ENCODE measurements at places on chromosomes 1 and 21. TPM values are rescaled to one million over a fixed set of nuclear protein-coding genes. Genes with fewer than 3 reads are reported as not detected.
A peak's percentile ranks its signal among the peaks of the same experiment; 100 is the strongest.

KLF18 gene
- not detected for total RNA-seq

- no peak overlapping the region for H3K4me3 ChIP-seq
- H3K4me1 ChIP-seq, result no peaks in the 10 kb centered on the region
- no peak for DNase-seq
- peaks cover 19% of the 10 kb centered on the region for H3K36me3 ChIP-seq
Measured at GRCh38 chr1:15066191-15066590, 87.4 kb upstream of the TMEM51 start.

GRCh38 chr1:184755226-184756065 is 788 bp upstream of the EDEM3 start:
- no peaks in the 10 kb centered on the region for H3K27me3 ChIP-seq
- peaks cover 9% of the 10 kb centered on the region for H3K4me1 ChIP-seq
- no peak overlapping the region for H3K27ac ChIP-seq

OR2T11 gene
- not detected for total RNA-seq

- H3K36me3 ChIP-seq, result no peaks in the 10 kb centered on the region
- DNase-seq, result no peak
- no peaks in the 10 kb centered on the region for H3K27me3 ChIP-seq
- H3K4me1 ChIP-seq, result peaks cover 4% of the 10 kb centered on the region
Measured at GRCh38 chr1:232876506-232877364, 71.5 kb downstream of the MAP10 start.

- no peak overlapping the region for H3K27ac ChIP-seq
- H3K4me1 ChIP-seq, result no peaks in the 10 kb centered on the region
- no peak for DNase-seq
- H3K36me3 ChIP-seq, result no peaks in the 10 kb centered on the region
- peaks cover 3% of the 10 kb centered on the region for H3K27me3 ChIP-seq
- no peak overlapping the region for H3K4me3 ChIP-seq
Measured at GRCh38 chr1:210159211-210159610, 73.4 kb upstream of the SERTAD4 start.

KCNJ10 gene
- not detected for total RNA-seq

- no peak for DNase-seq
- H3K4me3 ChIP-seq, result no peak overlapping the region
Measured at GRCh38 chr1:233082778-233083550, 132.6 kb downstream of the NTPCR start.

DNA sequence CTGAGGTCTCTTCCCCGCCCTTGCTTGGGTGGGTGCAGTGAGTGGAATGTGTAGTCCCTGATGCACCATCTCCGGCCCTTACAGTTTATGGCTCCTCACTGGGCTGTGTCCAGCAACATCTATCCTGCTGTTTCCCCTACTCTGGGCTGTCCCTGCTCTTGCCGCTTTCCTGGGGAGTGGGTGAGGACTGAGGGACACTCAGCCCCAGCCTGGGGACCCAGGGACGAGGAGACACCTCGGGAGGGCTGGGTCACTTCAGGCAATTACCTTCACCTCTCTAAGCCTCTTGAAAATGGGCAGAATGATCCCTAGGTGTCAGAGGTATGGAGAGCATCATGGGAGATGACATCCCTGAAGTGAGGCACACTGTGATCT is 13.6 kb upstream of the LRP8 start:
- no peak overlapping the region for H3K27ac ChIP-seq
- H3K4me3 ChIP-seq, result no peak overlapping the region
- no peaks in the 10 kb centered on the region for H3K36me3 ChIP-seq

DNA sequence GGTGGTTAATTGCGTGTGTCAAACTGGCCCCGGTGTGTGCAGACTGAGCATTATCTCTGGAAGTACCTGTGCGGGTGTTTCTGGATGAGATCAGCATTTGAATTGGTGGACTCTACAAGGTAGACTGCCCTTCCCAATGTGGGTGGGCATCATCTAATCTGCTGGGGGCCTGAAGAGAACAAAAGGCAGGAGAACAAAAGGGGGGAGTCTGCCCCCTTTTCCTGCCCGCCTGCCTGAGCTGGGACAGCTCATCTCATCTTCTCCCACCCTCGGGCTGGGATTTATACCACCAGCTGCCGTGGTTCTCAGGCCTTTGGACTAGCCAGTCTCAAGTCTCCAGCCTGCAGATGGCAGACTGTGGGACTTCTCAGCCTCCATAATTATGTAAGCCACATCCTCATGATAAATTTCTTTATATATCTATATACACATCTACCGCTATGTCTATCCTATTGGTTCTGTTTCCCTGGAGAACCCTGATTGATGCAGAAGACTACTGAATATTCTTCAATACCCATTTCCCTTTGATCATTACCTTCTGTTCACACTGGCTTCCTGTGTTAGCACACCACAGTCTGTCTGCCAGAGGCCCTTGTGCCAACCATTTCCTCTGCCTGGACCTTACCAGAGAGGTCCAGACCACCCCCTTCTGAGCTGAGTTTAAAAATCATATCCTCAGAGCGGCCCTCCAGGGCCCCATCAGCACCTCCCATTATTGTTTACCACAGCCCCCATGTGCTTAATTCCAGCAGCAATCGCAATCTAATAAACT is 25.2 kb downstream of the RCAN1 start:
- H3K4me3 ChIP-seq, result no peak overlapping the region
- no peak for DNase-seq
- no peaks in the 10 kb centered on the region for H3K27me3 ChIP-seq

- H3K4me3 ChIP-seq, result no peak overlapping the region
- H3K27me3 ChIP-seq, result no peaks in the 10 kb centered on the region
- H3K36me3 ChIP-seq, result no peaks in the 10 kb centered on the region
- H3K4me1 ChIP-seq, result no peaks in the 10 kb centered on the region
Measured at GRCh38 chr1:35588197-35588910, 15.2 kb downstream of the TFAP2E start.

PKLR gene
- not detected for total RNA-seq

HES3 gene
- total RNA-seq, result not detected

DNA sequence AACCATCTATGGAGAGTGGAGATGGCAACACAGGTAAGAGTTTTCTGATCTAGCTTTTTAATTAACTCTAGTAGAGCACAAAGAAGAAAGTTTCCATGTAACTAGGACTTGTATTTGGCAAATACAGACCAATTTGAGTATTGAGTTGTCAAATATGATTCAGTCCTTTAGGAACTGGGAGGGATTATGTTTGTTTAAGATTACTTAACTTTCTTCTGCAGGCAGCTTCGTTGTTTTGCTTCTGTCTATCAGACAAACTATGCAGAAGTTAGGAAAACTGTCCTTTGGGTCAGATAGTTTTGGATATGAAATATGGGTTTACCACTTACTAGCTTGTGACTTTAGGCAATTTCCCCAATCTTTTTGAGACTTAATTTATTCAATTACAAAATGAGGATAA is 111.8 kb downstream of the POU2F1 start:
- no peaks in the 10 kb centered on the region for H3K36me3 ChIP-seq
- H3K4me1 ChIP-seq, result no peaks in the 10 kb centered on the region
- DNase-seq, result no peak
- H3K27ac ChIP-seq, result no peak overlapping the region
- H3K27me3 ChIP-seq, result no peaks in the 10 kb centered on the region

- no peaks in the 10 kb centered on the region for H3K36me3 ChIP-seq
- peaks cover 33% of the 10 kb centered on the region for H3K4me1 ChIP-seq
- no peak overlapping the region for H3K4me3 ChIP-seq
- H3K27ac ChIP-seq, result no peak overlapping the region
Measured at GRCh38 chr1:208251911-208252835, 8.0 kb upstream of the PLXNA2 start.

SIM2 gene
- 0.11 TPM for total RNA-seq

DNA sequence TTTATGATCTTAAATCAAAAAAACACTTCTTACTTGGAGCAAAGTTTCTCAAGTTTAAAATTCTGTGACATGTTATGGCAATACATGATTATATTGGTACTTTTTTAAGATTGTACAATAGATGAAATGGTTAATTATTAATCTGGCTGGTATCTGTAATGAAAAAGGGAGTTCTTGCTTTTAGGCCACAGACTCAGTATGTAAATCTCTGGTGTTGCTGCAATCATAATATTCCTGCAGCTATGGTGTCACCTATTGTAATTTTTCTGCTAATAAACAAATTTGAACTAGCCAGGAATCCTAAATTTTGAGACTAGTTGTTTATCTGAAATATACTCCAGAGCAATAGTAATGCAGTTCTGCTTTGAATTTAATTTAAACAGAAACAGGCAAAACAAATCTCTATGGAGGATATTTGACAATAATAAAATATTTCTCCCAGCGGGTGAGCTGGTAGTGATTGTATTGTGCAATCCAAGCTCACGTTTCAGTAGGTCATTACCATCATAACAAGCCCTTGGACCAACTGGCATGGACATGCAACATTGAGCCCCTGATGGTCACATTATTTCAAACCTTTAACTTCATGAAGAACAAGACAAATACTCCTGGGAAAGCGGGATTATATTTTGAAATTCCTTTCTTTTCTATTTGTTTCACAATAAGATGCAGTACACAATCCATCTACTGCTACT is 77.2 kb upstream of the USH2A start:
- H3K27me3 ChIP-seq, result 0 out of 2 replicates have a peak, but pooled peaks cover 19% of the 10 kb centered on the region
- H3K4me3 ChIP-seq, result no peak overlapping the region
- H3K4me1 ChIP-seq, result no peaks in the 10 kb centered on the region
- no peak for DNase-seq

- no peak overlapping the region for H3K27ac ChIP-seq
- peaks cover 14% of the 10 kb centered on the region for H3K4me1 ChIP-seq
- H3K27me3 ChIP-seq, result no peaks in the 10 kb centered on the region
- peaks cover 26% of the 10 kb centered on the region for H3K36me3 ChIP-seq
Measured at GRCh38 chr1:222618880-222619596, 1.1 kb downstream of the MIA3 start.

DNA sequence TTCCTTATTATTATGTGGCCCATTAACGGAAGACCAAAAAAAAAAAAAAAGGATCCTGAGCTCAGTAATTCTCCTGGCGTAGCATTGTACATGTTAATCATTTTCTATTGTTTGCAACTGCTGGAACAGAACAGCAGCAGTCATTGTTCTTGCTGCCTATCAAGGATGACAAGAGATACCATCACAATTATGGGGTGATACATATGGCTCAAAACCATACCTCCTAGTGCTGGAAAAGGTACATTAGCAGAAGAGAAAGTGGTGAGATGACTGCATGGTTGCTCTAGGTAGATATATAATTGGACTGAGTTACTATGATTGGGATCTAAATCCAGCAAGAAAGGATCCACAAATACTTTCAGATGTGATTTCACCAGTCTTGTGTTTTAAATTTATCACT is 13.3 kb upstream of the TLR5 start:
- H3K27me3 ChIP-seq, result no peaks in the 10 kb centered on the region
- H3K4me1 ChIP-seq, result peaks cover 13% of the 10 kb centered on the region
- H3K36me3 ChIP-seq, result no peaks in the 10 kb centered on the region
- DNase-seq, result no peak
- no peak overlapping the region for H3K4me3 ChIP-seq

GRCh38 chr1:75203415-75204277 is 69.5 kb downstream of the LHX8 start:
- no peaks in the 10 kb centered on the region for H3K36me3 ChIP-seq
- H3K27me3 ChIP-seq, result 0 out of 2 replicates have a peak, but pooled peaks cover 4% of the 10 kb centered on the region
- H3K4me1 ChIP-seq, result no peaks in the 10 kb centered on the region
- peak; percentile 61 for DNase-seq
- H3K27ac ChIP-seq, result no peak overlapping the region
- no peak overlapping the region for H3K4me3 ChIP-seq

C1orf185 gene
- total RNA-seq, result not detected

- H3K4me3 ChIP-seq, result no peak overlapping the region
- peaks cover 2% of the 10 kb centered on the region for H3K4me1 ChIP-seq
- DNase-seq, result no peak
- H3K36me3 ChIP-seq, result no peaks in the 10 kb centered on the region
Measured at GRCh38 chr1:113048064-113048463, 24.9 kb upstream of the LRIG2 start.

GRCh38 chr1:109011335-109011734 is 30.6 kb downstream of the WDR47 start:
- H3K27ac ChIP-seq, result no peak overlapping the region
- DNase-seq, result no peak
- peaks cover 36% of the 10 kb centered on the region for H3K36me3 ChIP-seq
- no peaks in the 10 kb centered on the region for H3K27me3 ChIP-seq

GRCh38 chr1:75786901-75787493 is 941 bp downstream of the RABGGTB start:
- peaks cover 51% of the 10 kb centered on the region for H3K36me3 ChIP-seq
- H3K4me3 ChIP-seq, result peak overlapping the region; percentile 48
- H3K27ac ChIP-seq, result peak overlapping the region; percentile 20
- peaks cover 30% of the 10 kb centered on the region for H3K4me1 ChIP-seq
- no peaks in the 10 kb centered on the region for H3K27me3 ChIP-seq

GRCh38 chr1:30028939-30029338 is 694.4 kb downstream of the MATN1 start:
- no peaks in the 10 kb centered on the region for H3K4me1 ChIP-seq
- H3K27ac ChIP-seq, result no peak overlapping the region
- no peaks in the 10 kb centered on the region for H3K36me3 ChIP-seq
- H3K4me3 ChIP-seq, result no peak overlapping the region
- H3K27me3 ChIP-seq, result no peaks in the 10 kb centered on the region
- no peak for DNase-seq

DNA sequence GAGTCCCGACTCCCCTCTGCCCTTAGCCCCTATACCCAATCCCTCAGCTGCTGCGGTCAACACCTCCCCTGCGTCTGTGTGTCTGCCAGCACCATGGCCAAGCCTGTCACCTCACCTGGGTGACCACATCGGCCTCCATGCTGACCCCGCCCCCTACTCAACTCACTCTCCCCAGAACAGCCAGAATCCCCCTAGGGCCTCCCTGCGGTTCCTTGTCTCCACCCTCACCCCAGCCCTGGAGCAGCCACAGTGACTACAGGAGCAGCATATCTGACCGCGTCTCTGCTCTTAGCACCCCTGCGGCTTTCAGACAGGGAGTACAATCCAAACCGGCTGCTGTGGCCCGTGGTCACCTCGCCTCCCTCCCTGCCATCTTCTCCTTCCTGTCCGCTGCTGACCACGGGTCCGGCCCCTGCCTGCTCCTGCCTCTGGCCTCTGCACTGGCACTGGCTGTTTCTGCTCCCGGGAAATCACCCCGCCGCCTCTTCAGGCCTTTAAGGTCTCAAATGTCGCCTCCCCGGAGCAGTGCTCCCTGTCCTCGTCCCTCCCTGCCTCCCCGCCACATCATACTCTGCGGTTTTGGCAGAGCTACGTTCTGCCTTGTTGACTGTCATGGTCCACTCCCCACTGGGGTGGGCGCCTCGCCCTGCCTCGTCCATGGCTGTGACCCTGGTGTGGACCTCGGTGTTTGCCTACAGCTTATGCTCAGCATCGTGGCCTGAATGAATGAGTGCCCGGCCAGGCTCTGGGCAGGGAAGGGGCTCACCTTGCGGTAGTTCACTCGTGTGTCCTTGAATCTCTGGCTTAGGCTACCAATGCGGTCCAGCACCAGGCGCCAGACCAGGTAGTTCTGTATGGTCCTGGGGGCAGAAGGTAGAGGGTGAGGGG is 11.1 kb downstream of the PRXL2B start:
- no peaks in the 10 kb centered on the region for H3K36me3 ChIP-seq
- no peak overlapping the region for H3K4me3 ChIP-seq
- H3K4me1 ChIP-seq, result no peaks in the 10 kb centered on the region
- no peak overlapping the region for H3K27ac ChIP-seq
- H3K27me3 ChIP-seq, result peaks cover 20% of the 10 kb centered on the region
- no peak for DNase-seq

GRCh38 chr1:21157868-21158267 is 18.8 kb downstream of the EIF4G3 start:
- no peaks in the 10 kb centered on the region for H3K27me3 ChIP-seq
- H3K4me1 ChIP-seq, result peaks cover 12% of the 10 kb centered on the region
- H3K27ac ChIP-seq, result no peak overlapping the region
- H3K4me3 ChIP-seq, result no peak overlapping the region

CELA3B gene
- total RNA-seq, result not detected

Data from SJSA1 (cell line).